ENCODE measurements at places on chromosomes 7 and 10.

- DNase-seq: no peak
Measured at GRCh38 chr7:135291809-135292253, 58.2 kb downstream of the STRA8 start.

- no peak for DNase-seq
Measured at GRCh38 chr7:5214641-5215040, 24.6 kb downstream of the WIPI2 start.

- DNase-seq: no peak
Measured at GRCh38 chr7:100456562-100456961, 7.5 kb downstream of the SPACDR start.

DNA sequence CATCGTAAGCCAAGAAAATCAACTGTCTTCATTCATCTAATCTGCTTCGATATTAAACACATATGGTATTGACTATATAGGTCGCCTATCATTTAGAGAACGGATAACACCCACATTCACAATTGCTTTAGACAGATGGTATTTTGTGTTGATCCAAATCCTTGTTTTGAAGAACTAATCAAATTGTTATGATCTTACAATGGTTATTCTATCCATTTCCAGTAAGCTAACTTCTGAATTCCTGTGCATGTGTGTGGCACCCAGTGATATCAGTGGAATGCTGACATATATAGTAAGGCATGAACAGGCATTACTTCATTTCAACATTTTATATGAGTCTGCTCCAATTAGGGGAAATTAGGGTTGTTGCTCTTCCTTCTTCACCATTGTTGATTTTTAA is 98.8 kb downstream of the SEMA3E start:
- no peak for DNase-seq

GRCh38 chr7:33200282-33200681 is 70.9 kb downstream of the BBS9 start:
- DNase-seq: no peak

DNA sequence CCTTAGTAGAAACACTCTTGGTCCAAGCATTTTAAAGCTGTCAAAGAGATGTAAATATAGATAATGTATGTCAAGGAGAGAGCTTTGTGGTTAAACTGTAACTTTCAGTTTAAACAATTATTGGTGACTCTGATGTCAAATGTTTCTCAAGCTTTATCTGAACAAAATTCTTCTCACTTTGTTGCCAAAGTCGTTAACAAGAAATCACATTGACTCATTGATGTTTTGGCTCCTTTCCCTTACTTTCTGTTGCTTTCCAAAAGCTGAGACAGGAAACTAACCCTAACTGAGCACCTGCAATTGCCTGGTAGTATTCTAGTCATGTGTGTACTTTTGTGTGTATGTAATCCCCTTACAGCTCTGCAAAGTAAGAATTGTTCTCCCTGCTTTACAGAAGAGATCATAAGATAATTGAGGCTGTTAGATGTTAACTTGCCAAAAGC is 108.5 kb downstream of the CFTR start:
- DNase-seq: no peak

GRCh38 chr7:84088802-84089201 is 105.8 kb downstream of the SEMA3A start:
- no peak for DNase-seq

- no peak for DNase-seq
Measured at GRCh38 chr10:70673043-70673928, 980 bp downstream of the ADAMTS14 start.

DNA sequence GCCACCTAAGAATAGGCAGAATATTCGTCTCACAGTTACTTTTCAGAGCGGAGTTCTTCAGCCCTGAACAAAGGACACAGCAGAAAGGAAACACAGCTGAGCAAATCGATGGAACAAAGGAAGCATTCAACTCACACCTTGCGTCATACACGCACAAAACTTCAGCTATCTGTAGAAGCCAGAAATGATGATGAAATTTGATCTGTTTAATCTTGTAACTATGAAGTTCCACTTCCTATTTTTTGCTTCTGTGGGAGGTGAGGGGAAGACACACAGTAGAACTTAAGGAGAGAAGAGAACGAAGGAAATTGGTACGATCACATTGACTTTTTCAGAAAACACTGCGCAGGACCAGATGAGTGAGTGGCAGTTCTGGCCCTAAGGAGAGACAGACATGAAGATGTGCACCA is 26.2 kb downstream of the FAM171A1 start:
- no peak for DNase-seq

DNA sequence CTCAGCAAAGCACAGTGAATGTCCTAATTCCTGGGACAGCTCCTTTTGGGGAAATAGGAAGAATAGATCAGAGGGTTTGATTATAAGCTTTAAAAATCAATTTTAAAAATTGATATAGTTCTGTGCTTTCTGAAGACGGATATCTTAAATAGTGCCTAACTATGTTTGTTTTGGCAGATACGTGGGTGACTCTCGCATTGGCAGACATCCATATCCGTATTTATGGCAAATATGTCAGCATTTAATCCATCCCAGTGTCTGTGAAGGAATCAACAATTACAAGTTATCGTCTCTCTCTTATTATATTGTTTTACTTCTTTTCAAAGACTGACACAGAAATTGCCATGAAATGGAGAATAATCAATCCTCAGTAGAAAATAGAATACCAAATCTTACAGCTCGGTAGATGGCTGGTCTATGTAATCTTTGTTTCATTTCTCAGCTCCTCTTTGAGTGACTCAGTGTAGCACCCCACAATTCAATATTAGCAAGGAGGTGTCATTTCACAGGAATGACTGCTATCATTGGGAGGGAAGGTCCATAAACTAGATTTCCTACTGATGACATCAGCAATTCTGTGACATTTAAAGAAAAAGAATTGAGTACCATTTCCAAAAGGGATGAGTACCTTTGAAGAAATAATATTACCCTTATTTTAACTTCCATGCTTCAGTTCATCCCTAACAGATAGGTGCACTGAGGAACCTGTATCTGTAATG is 186.4 kb upstream of the NFE2L3 start:
- DNase-seq: no peak

GRCh38 chr10:79311581-79312407 is 35.5 kb upstream of the PPIF start:
- no peak for DNase-seq

DNA sequence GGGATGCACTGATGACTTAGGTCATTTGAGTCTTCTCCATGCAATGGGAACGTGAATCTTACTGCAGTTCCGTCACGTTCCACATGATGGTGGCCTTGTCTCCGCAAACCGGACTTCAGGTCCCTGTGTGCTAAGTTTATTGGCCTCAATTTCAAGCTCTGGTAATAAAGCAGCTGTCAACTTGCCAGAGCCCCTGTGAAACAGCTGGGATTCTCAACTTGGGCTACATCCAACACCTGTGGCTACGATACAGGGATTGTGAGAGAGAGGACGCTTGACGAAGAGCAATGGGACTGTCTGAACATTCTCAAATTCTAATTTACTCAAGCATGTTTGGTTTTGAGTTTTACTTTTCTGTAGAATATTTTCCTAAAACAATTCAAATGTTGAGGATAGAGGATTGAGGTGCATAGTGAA is 174.2 kb downstream of the PTN start:
- no peak for DNase-seq

GRCh38 chr10:98276311-98276710 is 8.3 kb upstream of the LOXL4 start:
- DNase-seq: no peak

DNA sequence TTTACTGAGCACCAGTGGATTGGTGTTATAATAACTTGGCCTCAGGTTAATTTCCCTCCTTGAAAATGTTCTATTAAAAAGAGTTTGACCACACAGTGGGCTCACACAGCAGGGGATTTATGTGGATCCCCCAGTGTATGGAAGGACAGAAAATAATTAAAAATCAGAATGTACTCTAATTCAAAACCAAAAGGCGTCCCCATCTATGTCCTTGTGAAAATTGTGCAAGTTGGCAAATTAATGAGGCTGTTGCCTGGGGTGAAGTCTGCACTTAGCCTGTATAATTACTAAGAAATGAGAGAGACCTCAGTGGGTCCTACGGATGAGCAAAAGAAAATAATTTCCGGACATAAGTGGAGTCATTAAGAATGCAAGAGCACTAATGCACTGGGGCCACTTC is 31.1 kb downstream of the PIK3CG start:
- no peak for DNase-seq

GRCh38 chr7:70616211-70616610 is 515.7 kb upstream of the GALNT17 start:
- no peak for DNase-seq

DNA sequence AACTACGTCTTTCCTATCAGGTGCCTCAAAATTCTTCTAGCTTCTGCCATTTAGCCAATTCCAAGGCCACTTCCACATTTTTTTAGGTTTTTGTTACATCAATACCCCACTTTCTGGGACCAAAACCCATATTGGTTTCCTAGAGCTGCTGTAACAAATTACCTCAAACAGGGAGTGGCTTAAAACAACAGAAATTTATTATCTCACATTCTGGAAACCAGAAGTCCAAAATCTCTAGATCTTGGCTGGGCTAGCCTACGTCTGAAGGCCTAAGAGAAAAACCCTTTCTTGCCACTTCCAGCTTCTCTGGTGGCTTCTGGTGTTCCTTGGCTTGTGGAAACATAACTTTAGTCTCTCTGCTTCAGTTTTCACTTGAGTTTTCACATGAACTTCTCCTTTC is 85.1 kb upstream of the BMPER start:
- DNase-seq: no peak

- no peak for DNase-seq
Measured at GRCh38 chr7:121610243-121610642, 214.1 kb upstream of the FAM3C start.

DNA sequence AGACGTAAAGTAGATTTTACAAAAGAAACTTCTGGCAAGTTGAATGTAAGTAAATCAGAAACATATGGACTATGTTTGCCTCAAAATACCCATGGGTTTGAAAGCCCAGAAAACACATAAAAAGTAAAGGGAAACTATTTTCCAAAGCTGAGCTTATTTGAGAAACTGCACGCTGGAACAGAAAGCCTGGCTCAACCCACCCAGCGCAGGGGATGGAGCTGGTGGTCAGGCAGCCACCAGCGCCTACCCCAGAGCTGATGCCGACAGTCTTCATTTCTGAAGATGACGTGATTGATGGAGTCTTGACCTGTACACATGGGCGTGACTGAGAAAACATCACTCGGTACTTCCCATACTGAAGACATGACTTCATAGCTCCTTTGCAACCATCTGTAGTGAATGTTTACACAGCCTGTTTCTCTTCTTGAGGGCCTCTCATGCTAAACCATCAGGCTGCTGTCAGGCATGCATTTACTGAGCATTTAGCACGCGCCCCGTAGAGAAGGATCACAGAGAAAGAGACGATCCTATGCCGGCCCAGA is 232.6 kb upstream of the AUTS2 start:
- no peak for DNase-seq

DNA sequence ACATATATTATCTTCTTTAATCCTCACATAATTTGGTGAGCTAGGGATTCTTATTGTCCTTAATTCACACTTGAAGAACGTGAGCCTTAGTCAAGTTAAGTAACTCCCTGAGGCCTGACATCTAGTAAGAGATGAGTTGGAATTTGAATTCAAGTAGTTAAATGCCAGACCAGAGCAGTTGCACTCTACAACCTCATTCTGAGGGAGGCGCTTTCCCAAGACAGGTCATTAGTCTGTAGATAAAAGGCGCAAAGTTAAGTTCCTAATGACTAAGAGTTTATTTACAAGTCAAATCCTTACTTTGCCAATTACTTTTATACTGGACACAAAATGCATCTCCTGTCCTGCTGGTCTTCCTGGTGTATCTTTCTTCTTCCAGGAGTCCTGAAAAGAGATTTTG is 3.6 kb upstream of the EXOC6 start:
- DNase-seq: no peak

GRCh38 chr10:110355141-110355831 is 50.6 kb upstream of the SMNDC1 start:
- DNase-seq: peak; percentile 14

- DNase-seq: no peak
Measured at GRCh38 chr10:114697061-114697598, 39.1 kb upstream of the ABLIM1 start.

- no peak for DNase-seq
Measured at GRCh38 chr10:92200564-92200963, 90.3 kb downstream of the CPEB3 start.

DNA sequence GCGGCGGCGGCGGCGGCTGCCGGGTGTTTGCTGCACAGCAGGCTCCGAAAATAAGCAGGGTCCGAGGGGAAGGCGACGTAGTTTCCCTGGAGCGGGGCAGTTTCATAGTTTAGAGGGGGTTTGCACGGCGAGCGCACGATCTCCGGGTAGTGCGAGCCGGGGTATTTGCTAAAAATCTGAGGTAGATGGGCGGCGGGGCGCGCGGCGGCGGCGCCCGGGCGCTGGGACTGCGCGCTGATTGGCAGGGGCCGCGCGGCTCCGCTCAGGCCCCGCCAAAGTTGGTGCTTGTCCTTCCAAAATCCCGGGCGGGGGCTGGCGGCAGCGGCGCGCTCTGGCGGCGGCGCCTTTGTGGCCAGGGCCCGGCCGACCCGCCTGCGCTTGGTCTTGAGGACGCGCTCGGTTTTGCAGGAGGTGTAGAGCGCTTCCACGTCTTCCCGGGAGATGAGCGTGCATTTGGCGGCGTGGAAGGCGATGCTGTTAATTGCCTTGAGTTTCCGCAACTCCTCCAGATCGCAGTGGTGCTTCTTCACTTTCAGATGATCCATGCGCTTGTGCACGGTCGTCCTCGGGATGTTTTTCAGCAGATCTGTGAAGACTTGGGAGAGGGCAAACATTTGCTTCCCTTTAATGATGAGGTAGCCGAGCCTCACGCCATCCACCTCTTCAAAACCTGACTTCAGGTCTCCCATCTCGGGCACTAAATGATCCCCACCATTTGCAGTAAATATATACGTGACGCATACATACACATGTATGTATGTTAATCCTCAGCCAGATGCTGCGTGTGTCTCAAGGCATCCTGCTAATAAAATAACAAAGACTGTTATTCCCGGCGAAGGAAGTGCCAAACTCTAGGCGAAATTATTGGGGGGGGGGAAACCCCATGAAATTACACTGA is 8.1 kb downstream of the SKIDA1 start:
- DNase-seq: no peak

GRCh38 chr10:119653209-119653608 is 2.0 kb downstream of the BAG3 start:
- DNase-seq: no peak

DNA sequence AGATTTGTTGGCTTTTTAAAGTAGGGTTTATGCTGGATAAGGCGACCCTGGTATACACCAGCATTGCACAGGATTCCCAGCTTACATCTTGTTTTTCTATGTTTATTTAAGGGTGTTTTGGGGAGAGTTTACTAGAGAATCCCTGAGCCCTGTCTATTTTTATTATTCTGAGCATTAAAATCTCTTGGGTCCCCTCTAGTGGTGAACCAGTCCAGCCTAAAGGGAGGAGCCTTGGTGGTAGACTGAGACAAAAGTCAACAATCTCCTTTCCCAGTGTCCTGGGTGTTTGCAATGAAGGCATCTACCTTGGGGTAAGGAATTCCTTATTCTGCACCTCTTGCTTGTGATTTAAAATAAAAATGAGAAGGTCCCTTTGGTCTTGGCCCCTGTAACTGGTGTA is 38.2 kb downstream of the ANTXRL start:
- no peak for DNase-seq

DNA sequence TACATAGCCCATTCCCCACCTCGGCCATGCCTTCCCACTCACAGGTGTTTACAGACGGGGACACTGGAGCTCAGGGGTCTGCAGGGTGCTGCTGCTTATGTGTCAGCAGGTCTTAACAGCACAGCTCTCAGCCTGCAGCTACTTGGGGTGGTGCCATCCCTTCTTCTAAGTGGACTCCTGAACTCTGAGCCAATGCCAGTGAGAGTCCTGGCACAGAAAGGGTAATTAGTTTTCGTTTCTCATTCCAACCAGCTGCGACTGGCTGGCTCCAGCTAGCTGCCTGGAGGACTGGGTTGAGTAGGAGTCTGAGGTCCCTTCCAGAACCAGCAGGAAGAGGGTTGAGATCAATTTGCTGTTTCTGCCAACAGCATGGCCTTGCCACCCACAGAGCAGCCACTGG is 88.3 kb upstream of the AGK start:
- DNase-seq: no peak
